ENCODE measurements at places on chromosomes 7 and 10. TPM values are rescaled to one million over a fixed set of nuclear protein-coding genes. Genes with fewer than 3 reads are reported as not detected.

- H3K27me3 ChIP-seq: no peaks in the 10 kb centered on the region
- no peak for DNase-seq
- H3K4me3 ChIP-seq: no peak overlapping the region
- H3K27ac ChIP-seq: no peak overlapping the region
These were observed 120.2 kb downstream of the SORBS1 start for GRCh38 chr10:95440756-95441546.

The TFPI2 gene
- polyA plus RNA-seq: 27.4 TPM

- no peak for DNase-seq
- no peaks in the 10 kb centered on the region for H3K27me3 ChIP-seq
- H3K4me1 ChIP-seq: no peaks in the 10 kb centered on the region
- no peak overlapping the region for H3K27ac ChIP-seq
- H3K36me3 ChIP-seq: no peaks in the 10 kb centered on the region
- no peak overlapping the region for H3K4me3 ChIP-seq
These were observed 264.5 kb upstream of the NEBL start for GRCh38 chr10:21161647-21162046.

- DNase-seq: no peak
- peaks cover 5% of the 10 kb centered on the region for H3K4me1 ChIP-seq
- no peak overlapping the region for H3K4me3 ChIP-seq
- no peaks in the 10 kb centered on the region for H3K27me3 ChIP-seq
- no peaks in the 10 kb centered on the region for H3K36me3 ChIP-seq
- no peak overlapping the region for H3K27ac ChIP-seq
These were observed 73.2 kb upstream of the CCAR1 start for GRCh38 chr10:68647672-68648341.

DNA sequence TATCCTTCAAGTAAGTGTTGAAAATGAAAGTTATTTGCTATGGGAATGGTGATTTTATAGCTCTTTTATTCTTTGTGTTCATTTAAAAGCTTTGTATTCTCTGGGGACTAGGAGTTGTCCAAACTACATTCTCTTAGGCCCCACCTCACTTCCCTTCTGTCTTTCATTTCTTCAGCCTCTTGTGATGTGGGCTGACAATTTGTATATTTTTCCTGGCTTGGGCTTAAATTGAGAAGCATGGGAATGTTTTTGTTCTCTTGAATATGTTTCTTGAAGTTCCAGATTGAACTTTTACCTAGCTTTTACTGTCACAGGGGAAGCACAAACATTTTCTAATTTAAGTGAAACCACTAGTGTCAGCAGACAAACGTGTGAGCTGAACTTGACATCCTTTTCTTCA is 27.9 kb downstream of the BBS9 start:
- no peak overlapping the region for H3K4me3 ChIP-seq
- H3K27me3 ChIP-seq: no peaks in the 10 kb centered on the region
- no peaks in the 10 kb centered on the region for H3K4me1 ChIP-seq
- DNase-seq: no peak

DNA sequence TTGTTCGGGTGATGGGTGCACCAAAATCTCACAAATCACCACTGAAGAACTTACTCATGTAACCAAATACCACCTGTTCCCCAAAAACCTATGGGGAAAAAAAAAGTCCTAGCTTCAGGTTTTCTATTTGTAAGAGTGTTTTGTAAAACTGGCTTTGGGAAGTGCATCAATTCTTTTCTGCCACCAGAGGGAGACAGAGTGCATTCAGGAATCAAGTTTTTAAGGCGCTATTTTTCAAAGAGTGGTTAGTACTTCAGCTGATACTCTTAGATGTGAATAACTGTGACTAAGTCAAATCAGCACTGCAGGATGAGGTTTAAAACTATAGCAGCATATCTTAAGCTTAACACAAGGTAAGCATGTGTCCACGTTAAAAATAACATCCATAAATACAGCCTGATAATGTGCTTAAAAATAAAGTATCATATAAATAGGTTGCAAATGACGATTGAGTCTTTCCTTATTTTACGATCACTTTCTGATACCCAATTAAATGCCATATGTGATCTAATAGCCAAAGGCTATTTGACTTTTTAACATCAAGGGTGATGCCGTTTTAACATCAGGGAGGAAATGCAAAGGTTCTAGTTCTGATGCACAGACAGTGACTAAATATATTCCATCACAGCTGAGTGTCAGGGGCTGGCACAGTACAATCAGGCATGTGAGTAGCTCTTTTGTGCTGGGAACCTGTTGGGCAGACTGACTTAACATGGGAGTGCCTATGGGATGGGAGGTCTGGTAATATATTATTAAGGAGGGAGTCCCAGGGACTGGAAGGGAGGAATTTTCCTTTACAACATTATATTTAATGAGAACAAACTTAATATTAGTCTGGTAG is 10.6 kb upstream of the LYZL2 start:
- H3K36me3 ChIP-seq: no peaks in the 10 kb centered on the region
- H3K27me3 ChIP-seq: no peaks in the 10 kb centered on the region
- DNase-seq: no peak
- H3K4me1 ChIP-seq: no peaks in the 10 kb centered on the region
- no peak overlapping the region for H3K4me3 ChIP-seq

DNA sequence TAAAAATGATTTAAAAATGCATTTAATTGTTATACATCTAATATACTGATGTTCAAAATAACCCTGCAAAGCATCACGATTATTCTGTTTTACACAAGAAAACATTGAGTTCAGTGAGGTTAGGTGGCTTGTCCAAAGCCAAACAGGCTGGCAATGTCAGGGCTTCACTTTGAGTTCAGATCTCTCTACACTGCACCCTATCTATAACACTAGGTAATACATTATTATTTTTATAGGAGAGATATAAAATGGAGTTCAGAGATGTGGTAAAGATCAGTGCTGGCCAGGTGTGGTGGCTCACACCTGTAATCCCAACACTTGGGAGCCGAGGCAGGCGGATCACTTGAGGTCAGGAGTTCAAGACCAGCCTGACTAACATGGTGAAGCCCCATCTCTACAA is 165.9 kb upstream of the MYO3A start:
- H3K36me3 ChIP-seq: no peaks in the 10 kb centered on the region
- H3K27ac ChIP-seq: no peak overlapping the region
- H3K27me3 ChIP-seq: peaks cover 7% of the 10 kb centered on the region

DNA sequence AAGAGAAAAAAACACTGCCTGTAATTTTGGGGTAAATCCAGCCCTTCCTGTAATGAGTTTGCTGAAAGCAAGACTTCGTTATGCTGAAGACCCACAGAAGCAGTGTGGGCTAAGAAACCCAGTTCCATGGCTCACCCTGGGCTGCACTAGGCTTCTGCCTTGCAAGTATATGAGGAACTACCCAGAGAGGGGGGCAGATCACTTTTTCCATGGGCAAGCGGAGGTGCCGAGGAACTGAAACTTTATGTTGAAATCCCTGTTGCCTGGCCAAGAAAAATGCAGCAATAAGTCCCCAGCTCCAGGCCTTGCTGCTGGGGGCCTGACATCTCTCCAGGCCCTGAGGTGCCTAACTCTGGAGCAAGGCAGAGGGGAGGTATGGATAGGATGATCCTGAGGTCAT is 8.5 kb downstream of the RASSF4 start:
- no peak overlapping the region for H3K4me3 ChIP-seq
- H3K4me1 ChIP-seq: peaks cover 8% of the 10 kb centered on the region
- H3K36me3 ChIP-seq: peaks cover 13% of the 10 kb centered on the region
- DNase-seq: peak; percentile 75
- H3K27me3 ChIP-seq: no peaks in the 10 kb centered on the region

The ITIH5 gene
- polyA plus RNA-seq: 1.2 TPM

GRCh38 chr7:27693794-27694193 is 31.1 kb upstream of the HIBADH start:
- H3K27me3 ChIP-seq: no peaks in the 10 kb centered on the region
- H3K27ac ChIP-seq: no peak overlapping the region
- no peaks in the 10 kb centered on the region for H3K36me3 ChIP-seq
- H3K4me3 ChIP-seq: no peak overlapping the region

DNA sequence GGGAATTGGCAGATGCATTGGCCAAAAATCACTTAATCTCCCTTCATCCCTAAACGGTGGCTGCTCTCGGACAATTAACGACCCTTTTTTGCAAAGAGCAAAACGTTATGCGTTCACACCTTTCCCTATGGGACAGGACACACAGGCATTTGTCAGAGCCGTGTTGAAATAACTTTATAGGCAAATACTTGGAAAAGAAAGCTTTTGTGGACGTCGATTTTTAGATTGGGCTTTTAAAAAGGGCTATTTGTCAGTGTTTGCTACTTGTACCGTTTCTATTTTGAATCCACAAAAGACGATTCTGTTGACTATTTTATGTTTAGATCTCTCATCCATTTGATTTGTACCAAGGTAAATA is 245.6 kb downstream of the SLC25A13 start:
- no peak for DNase-seq
- H3K27me3 ChIP-seq: peaks cover 8% of the 10 kb centered on the region
- no peak overlapping the region for H3K4me3 ChIP-seq
- H3K27ac ChIP-seq: no peak overlapping the region
- H3K36me3 ChIP-seq: no peaks in the 10 kb centered on the region
- peaks cover 6% of the 10 kb centered on the region for H3K4me1 ChIP-seq

The CDC14C gene
- polyA plus RNA-seq: not detected

GRCh38 chr10:2861632-2862210 is 205.6 kb upstream of the PFKP start:
- DNase-seq: no peak
- no peak overlapping the region for H3K27ac ChIP-seq
- H3K4me3 ChIP-seq: no peak overlapping the region
- H3K36me3 ChIP-seq: no peaks in the 10 kb centered on the region

DNA sequence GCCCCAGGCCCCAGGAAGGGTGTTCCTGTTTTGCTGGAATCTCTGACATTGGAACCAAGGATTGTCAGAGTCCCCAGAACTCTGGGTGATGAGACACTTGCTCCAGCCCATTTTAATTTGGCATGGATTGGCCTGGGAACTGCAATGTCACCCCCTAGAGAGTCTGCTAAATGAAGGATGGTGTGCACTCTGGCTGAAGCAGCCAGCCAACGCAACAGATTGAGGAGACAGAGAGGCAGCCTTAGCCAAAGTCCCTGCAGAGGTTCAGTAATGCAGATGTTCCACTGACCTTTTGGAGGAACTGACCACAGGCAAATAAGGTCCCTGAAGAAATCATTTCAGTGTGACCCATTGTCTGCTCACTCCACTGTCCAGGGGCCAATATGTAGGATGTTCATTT is 13.4 kb downstream of the LRRC18 start:
- H3K4me3 ChIP-seq: no peak overlapping the region
- H3K27me3 ChIP-seq: no peaks in the 10 kb centered on the region
- no peaks in the 10 kb centered on the region for H3K36me3 ChIP-seq
- no peaks in the 10 kb centered on the region for H3K4me1 ChIP-seq
- DNase-seq: no peak

GRCh38 chr10:104119996-104120395 is 2.0 kb upstream of the SFR1 start:
- no peak for DNase-seq
- no peak overlapping the region for H3K27ac ChIP-seq
- no peaks in the 10 kb centered on the region for H3K36me3 ChIP-seq
- no peak overlapping the region for H3K4me3 ChIP-seq
- no peaks in the 10 kb centered on the region for H3K27me3 ChIP-seq
- no peaks in the 10 kb centered on the region for H3K4me1 ChIP-seq

DNA sequence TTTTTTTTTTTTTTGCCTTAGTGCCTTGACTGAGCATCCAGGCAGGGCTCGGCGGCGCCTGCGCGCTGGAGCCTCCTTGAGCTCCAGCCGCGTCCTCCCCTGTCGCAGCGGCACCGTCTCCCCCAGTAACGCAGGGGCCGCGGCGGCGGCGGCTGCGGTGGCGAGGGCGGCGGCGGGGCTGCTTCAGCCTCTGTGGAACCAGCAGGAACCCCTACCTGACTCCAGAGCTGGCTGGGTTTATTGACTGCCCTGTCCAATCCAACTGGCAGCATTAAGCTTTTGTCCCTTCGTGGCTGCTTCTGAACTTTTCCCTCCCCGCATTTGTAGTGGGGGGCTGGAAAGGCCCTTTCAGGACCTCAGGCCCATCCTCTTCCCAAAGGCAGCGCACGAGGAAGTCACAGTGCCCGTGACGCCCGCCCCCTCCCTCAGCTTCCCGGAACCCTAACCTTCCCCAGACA is at the start of gene GPR85:
TSS of gene GPR85 (minus strand) at position 397 of the 458 bp plus-strand sequence. CDS start 2,106 bp downstream, outside the sequence.
- no peak within 1 kb of the TSS for H3K4me3 ChIP-seq
- DNase-seq: peak; percentile 42
- H3K4me1 ChIP-seq: peaks cover 10% of the 10 kb centered on the region
- H3K36me3 ChIP-seq: no peaks in the 10 kb centered on the region

GRCh38 chr7:130982160-130982638 is 248.2 kb upstream of the KLF14 start:
- no peaks in the 10 kb centered on the region for H3K36me3 ChIP-seq
- H3K27ac ChIP-seq: no peak overlapping the region
- no peak for DNase-seq
- peaks cover 11% of the 10 kb centered on the region for H3K4me1 ChIP-seq

The TACC2 gene
- polyA plus RNA-seq: 42.0 TPM

DNA sequence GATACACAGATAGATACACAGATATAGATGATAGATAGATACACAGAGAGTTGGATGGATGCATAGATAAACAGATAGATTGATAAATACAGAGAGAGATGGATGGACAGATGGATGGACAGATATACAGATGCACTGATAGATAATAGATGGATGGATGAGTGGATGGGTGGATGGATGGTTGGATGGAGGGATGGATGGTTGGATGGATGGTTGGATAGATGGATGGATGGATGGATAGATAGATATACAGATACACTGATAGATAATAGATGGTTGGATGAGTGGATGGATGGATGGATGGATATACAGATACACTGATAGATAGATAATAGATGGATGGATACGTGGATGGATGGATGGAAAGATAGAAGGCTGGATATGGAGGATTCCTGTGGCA is 290.0 kb upstream of the SHH start:
- no peaks in the 10 kb centered on the region for H3K27me3 ChIP-seq
- H3K4me1 ChIP-seq: peaks cover 12% of the 10 kb centered on the region
- no peak overlapping the region for H3K27ac ChIP-seq
- no peaks in the 10 kb centered on the region for H3K36me3 ChIP-seq

- DNase-seq: no peak
- H3K4me3 ChIP-seq: no peak overlapping the region
- H3K4me1 ChIP-seq: no peaks in the 10 kb centered on the region
- no peak overlapping the region for H3K27ac ChIP-seq
- H3K36me3 ChIP-seq: no peaks in the 10 kb centered on the region
- no peaks in the 10 kb centered on the region for H3K27me3 ChIP-seq
These were observed 370.8 kb downstream of the GRID1 start for GRCh38 chr10:85995791-85996190.

- no peak overlapping the region for H3K27ac ChIP-seq
- no peak for DNase-seq
- no peaks in the 10 kb centered on the region for H3K4me1 ChIP-seq
- no peak overlapping the region for H3K4me3 ChIP-seq
These were observed 95.7 kb downstream of the TCERG1L start for GRCh38 chr10:131215776-131216175.

GRCh38 chr7:121192834-121193233 is 136.0 kb upstream of the WNT16 start:
- H3K27me3 ChIP-seq: no peaks in the 10 kb centered on the region
- no peak overlapping the region for H3K4me3 ChIP-seq
- H3K36me3 ChIP-seq: no peaks in the 10 kb centered on the region
- DNase-seq: no peak
- no peaks in the 10 kb centered on the region for H3K4me1 ChIP-seq

The LBX1 gene
- polyA plus RNA-seq: not detected

The TSC22D4 gene
- 73.6 TPM for polyA plus RNA-seq

- H3K27me3 ChIP-seq: no peaks in the 10 kb centered on the region
- H3K4me3 ChIP-seq: no peak overlapping the region
- DNase-seq: no peak
These were observed 19.0 kb upstream of the RHOBTB1 start for GRCh38 chr10:60962946-60963345.

The PSMC2 gene
- polyA plus RNA-seq: 355 TPM

Data from adrenal gland (tissue), 19 donors.